Esophagus (tissue), 2 donors: ENCODE measurements at places on chromosomes 13 and 19. TPM values are rescaled to one million over a fixed set of nuclear protein-coding genes. Genes with fewer than 3 reads are reported as not detected.

Gene ZSCAN4
- 0.01 TPM for polyA plus RNA-seq

Gene ZNF610
- 0.43 TPM for polyA plus RNA-seq

Gene KBTBD7
- 1.4 TPM for polyA plus RNA-seq

Gene PDE4A
- 1.2 TPM for polyA plus RNA-seq

Gene KASH5
- polyA plus RNA-seq: not detected
